ENCODE measurements at places on chromosomes 16 and 17.

DNA sequence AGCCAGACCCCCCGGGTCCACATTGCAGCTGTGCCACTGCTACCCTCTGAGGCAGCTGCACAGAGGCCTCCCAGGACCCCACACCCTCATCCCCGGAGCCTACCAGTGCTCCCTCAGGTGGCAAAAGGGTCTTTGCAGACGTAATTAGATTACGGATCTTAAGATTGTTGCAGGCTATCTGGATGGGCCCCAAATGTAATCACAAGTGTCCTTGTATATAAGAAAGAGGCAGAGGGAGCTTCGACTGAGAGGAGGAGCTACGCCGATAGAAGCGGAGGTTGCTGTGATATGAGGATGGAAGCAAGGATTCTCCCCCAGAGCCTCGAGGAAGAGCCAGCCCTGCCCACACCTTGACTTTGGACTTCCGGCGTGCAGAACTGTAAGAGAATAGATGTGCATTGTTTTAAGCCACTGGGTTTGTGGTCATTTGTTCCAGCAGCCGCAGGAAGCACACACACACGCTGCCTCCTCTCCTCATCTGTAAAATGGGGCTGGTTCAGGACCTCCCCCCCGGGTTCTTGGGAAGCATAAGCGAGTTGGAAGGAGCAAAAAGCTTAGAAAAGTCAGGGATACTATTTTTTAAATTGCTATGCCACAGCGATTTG, 10.5 kb upstream of the RAI1 start:
- DNase-seq = no peak

GRCh38 chr17:1289695-1290094, 10.2 kb downstream of the TRARG1 start:
- DNase-seq = no peak

- no peak for DNase-seq
Measured at GRCh38 chr16:83661656-83662055, 146.1 kb upstream of the HSBP1 start.

DNA sequence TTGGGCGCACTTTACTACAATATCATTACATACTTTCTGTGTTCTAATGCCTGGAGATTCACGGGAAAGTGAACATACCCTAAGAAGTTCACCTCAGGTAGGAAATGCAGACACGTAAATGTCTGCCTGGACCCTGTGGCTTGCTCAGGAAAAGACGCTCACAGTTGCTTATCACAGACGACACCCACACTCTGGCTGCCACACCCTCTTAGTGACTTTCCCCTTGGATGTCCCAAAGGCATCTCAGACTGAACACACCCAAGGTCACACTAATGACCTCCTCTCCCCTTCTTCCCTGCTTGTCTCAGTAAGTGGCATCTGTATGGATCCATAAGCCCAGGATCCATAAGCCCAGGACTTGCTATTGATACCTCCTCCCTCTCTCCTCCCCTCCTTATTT, 32.6 kb downstream of the CDRT15 start:
- no peak for DNase-seq

- DNase-seq = peak; percentile 51
Measured at GRCh38 chr16:71412270-71413160, 29.3 kb downstream of the TLE7 start.

DNA sequence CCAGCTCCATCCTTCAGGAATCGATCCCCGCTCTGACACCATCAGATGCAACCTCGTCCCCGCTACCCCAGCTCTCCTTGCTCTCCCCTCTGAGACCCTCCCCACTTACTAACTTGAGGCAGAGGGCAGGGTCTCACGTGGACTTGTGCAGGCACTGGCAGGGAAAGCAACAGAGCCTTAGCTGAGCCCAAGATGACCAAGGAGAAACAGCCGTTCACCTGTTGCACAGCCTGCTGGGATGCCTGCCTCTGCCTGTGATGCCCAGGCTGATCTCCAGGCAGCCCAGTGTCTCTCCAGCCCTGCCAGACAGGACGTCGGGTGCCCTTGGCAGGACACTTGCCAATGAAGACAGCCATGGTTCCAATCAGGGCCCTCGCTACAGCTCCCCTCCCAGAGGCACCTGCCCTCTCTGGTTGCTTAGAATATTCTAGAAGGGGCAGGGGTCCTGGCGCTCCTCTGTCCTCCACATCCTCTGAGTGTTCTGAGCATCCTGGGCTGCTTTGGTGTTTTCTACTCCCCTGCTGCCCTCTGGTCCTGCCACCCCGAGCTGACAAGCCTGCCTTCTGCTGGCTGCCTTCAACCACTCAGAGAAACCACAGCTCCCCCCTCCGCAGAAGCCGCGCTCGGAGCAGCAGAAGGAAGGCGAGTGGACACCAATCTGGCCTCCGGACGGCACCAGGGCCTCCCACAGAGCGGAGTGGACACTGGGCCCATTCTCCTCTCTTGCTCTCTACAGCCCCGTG, 6.7 kb downstream of the CEP295NL start:
- DNase-seq = no peak

DNA sequence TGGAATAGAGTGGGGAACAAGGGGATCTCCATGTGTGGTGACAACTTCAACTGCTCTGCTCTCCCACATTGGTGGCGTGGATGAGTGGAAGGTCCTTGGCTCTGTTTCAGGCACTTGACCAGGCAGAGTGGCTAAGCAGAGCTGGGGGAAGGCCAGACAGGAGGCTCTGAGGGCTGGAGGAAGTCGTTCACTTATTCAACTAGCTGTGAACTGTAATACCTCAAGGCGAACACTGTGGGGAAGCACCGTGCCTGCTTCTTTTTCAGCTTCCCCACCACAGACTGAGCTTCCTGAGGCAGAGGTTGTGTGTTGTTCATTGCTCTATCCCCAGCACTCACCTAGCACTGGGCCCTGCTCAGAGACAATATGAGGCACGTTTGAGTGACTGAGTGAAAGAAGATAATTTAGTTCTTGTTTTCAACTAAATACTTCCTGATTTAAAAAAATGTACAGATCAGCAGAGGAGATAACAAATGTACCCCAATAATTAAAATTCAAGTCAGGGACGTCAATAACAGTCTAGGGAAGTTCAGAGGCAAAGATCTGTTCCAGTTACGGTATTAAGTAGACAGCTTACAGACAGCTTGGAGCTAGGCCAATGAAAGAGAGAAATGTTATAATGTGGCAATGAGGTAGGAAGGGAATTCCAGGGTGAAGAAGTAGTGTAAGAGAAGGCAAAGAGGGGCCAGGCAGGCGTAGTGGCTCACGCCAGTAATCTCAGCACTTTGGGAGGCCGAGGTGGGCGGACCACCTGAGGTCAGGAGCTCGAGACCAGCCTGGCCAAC, 34.7 kb downstream of the MYO18A start:
- no peak for DNase-seq

GRCh38 chr17:82114872-82115271, 16.8 kb upstream of the FASN start:
- DNase-seq = no peak

DNA sequence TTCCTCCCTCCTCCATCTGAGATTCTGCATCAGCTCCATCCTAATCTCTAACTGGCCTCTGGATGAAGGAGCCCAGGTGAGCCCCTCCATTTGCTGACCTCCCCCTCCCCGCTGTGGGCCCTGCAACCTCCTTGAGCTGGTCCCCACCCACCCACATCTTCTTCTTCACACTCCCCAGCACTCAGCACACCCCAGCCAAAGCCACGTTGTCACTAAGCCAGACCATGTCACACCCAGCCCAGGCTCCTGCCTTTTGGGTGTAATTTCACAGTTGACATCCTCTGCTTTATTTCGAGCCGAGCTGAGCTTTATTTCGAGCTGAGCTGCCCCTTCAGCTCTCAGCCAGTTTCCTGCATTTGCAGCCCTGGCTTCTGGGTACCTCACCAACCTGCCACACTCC, 282.7 kb upstream of the TNRC6C start:
- DNase-seq = no peak

GRCh38 chr17:69123626-69124025, 18.1 kb downstream of the ABCA6 start:
- DNase-seq = no peak

DNA sequence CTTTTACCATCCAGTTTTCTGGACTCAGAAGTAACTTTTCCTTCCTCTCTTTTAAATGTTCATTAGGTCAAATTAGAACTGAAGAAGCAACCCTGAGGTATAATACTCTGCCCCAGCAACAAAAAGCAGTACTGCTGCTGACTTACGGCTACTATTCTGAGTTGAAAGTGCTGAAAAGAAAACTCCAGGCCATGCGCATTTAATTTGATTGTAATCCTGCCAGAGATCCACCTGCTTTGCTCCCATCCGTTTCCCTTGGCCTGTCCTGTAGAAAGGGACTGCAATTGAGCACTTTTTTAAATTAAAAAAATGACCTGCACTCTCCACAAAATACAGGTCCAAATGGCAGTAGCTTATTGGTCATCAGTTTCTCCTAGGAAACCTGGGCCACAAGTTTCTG, 61.6 kb downstream of the PITPNC1 start:
- no peak for DNase-seq

DNA sequence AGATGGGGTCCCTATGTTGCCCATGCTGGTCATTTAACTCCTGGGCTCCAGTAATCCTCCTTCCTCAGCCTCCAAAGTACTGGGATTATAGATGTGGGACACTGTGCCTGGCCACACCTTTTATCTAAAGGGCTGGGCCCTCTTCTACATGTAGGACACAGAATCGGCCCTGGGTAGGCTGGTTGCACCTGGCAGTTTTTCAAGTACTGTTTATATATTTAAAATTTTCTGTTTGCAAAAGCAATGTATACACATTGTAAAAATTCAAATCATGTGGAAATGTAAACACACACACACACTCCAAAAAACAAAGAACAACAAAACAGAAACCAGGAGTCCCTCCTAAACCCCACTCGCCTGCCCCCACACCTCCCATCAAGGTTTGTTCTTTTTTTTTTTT, 28.1 kb upstream of the SIAH1 start:
- no peak for DNase-seq

- DNase-seq = no peak
Measured at GRCh38 chr17:18327093-18327492, 12.0 kb downstream of the SMCR8 start.

- DNase-seq = no peak
Measured at GRCh38 chr16:29742683-29743275, 3.0 kb downstream of the C16orf54 start.

DNA sequence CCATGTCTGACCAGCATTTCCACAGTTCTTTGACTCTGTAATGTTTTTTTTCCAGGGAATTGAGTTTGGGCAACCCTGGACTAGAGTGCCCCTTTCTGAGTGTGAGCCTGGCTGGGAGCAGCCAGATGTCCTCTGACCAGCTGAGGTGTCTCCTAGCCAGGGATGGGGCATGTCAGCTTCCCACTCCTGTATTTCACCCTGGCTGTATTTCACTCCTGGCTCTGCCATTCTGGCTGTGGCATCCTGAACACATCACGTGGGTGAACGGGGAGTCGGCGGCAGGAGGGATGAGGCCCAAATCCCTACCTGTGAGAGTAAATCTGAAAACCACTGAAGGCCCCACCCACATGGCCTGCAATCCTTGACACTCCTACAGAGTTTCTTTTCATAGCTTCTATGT, 31.3 kb downstream of the KDM8 start:
- no peak for DNase-seq

DNA sequence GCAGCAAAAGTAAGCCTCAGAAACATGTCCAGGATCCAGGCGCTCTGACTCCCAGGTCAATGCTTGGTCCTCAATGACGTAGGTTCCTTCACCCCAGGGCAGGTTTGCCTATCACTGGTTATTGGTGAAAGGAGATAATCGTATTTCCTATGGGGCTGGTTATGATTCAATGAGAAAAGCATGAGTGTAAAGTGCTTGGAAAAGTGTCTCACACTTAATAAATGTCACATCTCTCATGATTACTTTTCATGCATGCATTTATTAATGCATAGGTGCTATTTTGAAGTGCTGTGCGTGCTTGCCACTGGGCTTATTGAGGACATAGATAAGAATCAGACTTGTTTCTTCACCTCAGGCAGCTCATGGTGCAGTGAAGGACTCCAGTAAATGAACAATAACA, 10.4 kb upstream of the CDH13 start:
- no peak for DNase-seq

- DNase-seq = no peak
Measured at GRCh38 chr16:17832738-17833137, 362.0 kb upstream of the XYLT1 start.
